Lower lobe of right lung (tissue), 2 donors: ENCODE measurements at places on chromosomes 3 and 15.

DNA sequence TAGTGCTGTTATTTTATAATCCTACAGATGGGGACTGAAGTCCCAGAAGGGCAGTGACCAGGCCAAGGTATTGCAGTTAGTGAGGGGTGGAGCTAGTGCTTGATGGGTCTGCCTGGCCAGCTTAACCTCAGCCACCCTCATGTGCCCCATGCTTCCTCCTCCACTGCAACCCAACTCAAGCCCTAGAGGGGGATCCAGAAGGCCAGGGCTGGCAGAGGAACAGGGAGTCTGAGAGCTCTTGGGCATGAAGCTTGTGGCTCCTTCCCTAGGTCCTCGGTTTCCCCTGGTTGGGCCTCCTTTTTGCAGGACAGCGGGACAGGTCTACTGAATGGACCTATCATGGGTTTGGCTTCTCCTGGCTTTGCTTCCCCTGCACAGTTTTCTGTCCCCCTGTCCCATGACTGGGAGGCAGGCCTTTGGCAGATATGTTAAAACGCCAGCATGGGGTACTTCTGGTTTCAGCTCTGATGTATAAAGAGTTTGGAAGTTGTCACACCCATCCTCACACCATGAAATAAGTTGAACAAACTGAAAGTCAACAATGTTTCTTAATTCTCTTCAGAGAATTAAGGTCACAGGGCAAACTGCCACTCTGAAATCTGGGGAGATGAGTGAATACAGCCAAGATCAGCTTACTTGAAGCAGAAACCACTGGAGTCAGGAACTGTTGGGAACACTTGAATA lies 103.3 kb downstream of the SMAD6 start:
- peak overlapping the region; percentile 59 for H3K27ac ChIP-seq
- no peak overlapping the region for H3K4me3 ChIP-seq
- H3K27me3 ChIP-seq: no peaks in the 10 kb centered on the region

- no peak overlapping the region for H3K4me3 ChIP-seq
- peaks cover 9% of the 10 kb centered on the region for H3K4me1 ChIP-seq
- H3K36me3 ChIP-seq: no peaks in the 10 kb centered on the region
- no peak for DNase-seq
These were observed 91.5 kb downstream of the MYLK start for GRCh38 chr3:123792473-123793201.

GRCh38 chr3:141267629-141268028 lies 36.0 kb downstream of the PXYLP1 start:
- no peak for DNase-seq
- H3K27ac ChIP-seq: no peak overlapping the region

GRCh38 chr3:189337673-189338091 lies 165.9 kb downstream of the TPRG1 start:
- no peak for DNase-seq
- H3K27ac ChIP-seq: no peak overlapping the region
- H3K27me3 ChIP-seq: no peaks in the 10 kb centered on the region
- no peaks in the 10 kb centered on the region for H3K36me3 ChIP-seq

DNA sequence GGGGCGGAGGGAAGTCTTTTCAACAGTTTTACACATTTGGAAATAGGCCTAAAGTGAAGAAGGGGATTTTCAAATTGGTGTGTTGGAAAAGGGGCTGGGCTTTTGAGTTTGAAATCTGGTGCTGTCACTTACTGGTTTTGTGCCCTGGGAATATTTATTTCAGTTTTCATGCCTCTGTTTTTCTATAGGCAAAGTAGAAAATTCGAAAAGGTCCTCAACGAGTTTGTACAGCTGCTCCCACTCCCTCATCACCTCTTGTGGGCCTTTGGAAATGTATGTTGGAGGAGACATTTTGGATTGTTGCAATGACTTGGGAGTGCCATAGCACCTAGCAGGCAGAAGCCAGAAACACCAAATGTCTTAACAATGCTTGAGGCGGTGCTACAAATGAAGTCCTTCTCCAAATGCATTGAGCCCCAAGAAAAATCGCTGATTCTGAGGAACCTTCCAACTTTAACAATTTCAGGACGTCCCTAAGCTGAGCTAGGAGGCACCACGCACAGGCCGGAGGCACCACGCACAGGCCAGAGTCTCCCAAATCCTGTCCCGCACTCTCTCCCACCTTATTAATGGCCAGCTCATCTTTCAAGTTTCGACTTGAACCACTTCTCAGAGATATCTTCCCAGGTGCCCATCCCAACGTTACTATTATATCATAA lies 639 bp upstream of the POLR2M start:
- H3K4me1 ChIP-seq: peaks cover 28% of the 10 kb centered on the region
- DNase-seq: no peak
- peak overlapping the region; percentile 75 for H3K4me3 ChIP-seq
- no peaks in the 10 kb centered on the region for H3K27me3 ChIP-seq
- H3K36me3 ChIP-seq: peaks cover 22% of the 10 kb centered on the region
- peak overlapping the region; percentile 95 for H3K27ac ChIP-seq

GRCh38 chr3:13700889-13701288 lies 152.0 kb downstream of the FBLN2 start:
- H3K36me3 ChIP-seq: no peaks in the 10 kb centered on the region
- peaks cover 10% of the 10 kb centered on the region for H3K27me3 ChIP-seq
- H3K4me3 ChIP-seq: no peak overlapping the region
- no peak overlapping the region for H3K27ac ChIP-seq
